NCI-H2227 treated with DMSO at 0.1 percent for 48 hours (cell line): ENCODE measurements at places on chromosomes 11 and 22.

- no peak for DNase-seq
Measured at GRCh38 chr11:109241988-109242536, 179.9 kb upstream of the C11orf87 start.

GRCh38 chr11:109150581-109150980, 271.4 kb upstream of the C11orf87 start:
- DNase-seq, result no peak

DNA sequence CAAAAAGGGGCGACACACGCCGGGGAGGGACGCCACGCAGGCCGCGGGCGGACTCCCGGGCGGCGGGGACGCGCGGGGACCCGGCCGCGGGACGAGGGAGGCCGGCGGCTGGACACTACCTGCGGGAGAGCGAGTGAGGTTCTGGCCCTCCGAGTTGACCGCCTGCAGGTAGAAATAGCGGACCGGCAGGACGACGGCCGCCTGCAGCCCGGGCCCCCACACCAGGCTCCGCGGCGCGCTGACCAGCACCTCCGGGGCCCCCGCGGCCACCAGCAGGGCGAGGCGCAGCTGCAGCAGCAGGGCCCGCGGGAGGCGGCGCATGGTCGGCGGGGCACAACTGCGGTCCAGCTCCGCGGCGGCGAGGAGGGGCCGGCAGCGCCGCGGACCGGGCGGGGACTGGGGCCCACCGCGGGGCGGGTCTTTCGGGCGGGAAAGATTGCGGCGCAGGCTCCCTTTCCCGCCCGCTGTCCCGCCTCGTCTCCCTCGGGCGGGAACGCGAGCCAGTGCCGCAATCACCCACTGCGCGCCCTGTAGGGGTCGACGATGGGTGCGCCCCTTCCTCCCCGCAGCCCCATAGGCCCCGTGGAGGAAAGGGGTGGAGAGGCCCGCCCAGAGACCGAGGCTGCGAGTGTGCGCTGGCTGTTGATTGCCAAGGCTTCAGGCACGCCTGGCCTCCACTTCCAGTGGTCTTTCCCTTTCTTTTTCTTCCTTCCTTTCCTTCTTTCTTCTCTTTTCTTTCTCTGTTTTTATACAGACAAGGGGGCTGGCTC, at the start of gene POGLUT3:
POGLUT3 (minus strand) TSS at position 339 of the 770 bp plus-strand sequence; CDS start at position 321, 18 bp downstream.
- DNase-seq, result peak; percentile 49

DNA sequence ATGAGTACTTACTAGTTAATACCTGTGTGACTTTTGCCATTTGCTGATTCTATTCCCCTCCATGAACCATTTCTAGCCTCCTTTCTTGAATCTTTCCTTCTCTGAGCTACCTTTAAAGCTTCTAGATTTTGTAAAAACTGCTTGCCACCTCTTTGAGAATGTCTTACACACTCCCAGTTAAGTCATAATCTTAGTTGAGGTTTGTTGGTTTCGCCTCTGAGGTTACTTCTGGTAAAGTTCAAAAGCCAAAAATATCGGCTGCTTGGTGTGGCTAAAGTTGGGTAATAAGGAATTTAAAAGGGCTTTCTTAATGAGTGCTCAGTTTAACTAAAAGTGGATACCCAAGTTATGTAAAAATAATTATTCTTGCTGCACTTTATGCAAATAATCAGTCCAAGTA, 10.4 kb upstream of the GLYAT start:
- no peak for DNase-seq

- DNase-seq, result no peak
Measured at GRCh38 chr11:12721816-12722604, 47.8 kb downstream of the TEAD1 start.

DNA sequence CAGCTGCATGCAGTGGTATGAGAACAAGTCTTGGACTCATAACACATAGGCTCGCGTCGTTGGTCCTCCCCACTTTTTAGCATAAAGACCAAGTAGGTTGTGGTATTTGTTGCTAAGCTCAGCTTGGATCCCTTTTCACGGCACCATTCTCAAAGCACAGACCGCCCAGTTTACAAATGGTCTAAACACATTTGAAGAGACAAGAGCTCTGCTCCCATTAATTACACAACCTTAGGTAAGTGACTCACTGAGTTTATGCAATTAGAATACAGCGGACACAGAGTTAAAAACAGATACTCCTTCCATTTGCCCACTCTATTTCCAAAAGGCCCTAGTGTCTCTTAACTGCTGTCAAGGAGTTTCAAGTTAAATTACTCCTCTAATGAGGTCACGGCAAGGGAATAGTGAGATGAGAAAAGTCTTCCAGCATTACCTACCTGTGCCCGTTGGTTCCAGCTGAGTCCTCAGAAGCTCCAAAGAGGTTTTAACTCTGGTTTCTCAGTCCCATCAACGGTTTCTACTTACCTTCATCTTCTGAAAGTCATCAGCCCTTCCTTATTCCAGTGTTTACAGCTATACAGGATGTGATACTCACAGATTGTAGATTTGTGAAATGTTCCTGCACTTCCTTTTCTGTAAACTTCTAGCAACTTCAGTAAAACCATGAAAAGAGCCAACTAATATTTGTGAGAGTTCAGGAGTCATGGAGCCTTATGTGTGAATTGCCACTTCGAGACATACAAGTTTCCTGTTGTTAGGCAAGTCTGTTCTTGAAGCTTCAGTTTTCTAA, at the start of gene MS4A6A:
MS4A6A (minus strand) TSS at position 543 of the 790 bp plus-strand sequence. CDS start 1,356 bp downstream, outside the sequence.
- no peak for DNase-seq

- DNase-seq, result no peak
Measured at GRCh38 chr11:123523539-123523938, 93.5 kb downstream of the GRAMD1B start.

DNA sequence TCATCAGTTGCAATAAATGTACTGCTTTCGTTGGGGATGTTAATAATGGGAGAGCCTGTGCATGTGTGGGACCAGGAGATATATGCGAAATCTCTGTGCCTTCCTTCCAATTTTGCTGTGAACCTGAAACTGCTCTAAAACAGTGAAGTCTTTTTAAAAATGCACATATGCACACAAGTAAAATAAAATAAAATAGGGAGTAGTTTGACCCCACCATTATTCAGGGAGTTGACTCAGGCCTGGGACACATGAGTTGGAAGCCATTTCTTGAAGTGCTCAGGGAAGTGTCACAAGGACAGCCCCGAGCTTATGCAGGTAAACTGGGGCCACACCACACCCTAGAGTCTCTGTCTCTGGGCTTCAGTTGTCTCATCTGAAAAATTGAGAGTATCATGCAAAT, 183.1 kb upstream of the POU2AF2 start:
- DNase-seq, result no peak

- no peak for DNase-seq
Measured at GRCh38 chr11:8717544-8717875, 34.9 kb downstream of the RPL27A start.

DNA sequence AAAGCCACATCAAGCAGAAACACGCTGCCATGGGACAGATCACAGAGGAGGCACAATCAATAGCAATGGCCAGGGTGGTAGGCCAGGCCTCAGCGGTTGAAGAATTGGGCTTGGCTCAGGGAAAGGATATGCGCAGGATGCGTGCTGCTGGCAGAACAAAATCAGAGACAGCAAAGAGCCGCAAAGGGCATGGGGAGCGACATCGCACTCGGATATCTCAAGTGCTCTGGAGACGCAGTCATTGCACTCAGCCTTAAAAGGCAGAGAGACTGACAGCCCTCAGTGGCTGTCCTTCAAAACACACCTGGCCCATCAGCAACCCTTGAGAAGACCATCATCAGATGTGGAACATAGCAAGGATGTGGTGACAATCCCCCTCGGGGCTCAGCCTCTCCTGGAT, 50.5 kb downstream of the CSNK2A3 start:
- no peak for DNase-seq

DNA sequence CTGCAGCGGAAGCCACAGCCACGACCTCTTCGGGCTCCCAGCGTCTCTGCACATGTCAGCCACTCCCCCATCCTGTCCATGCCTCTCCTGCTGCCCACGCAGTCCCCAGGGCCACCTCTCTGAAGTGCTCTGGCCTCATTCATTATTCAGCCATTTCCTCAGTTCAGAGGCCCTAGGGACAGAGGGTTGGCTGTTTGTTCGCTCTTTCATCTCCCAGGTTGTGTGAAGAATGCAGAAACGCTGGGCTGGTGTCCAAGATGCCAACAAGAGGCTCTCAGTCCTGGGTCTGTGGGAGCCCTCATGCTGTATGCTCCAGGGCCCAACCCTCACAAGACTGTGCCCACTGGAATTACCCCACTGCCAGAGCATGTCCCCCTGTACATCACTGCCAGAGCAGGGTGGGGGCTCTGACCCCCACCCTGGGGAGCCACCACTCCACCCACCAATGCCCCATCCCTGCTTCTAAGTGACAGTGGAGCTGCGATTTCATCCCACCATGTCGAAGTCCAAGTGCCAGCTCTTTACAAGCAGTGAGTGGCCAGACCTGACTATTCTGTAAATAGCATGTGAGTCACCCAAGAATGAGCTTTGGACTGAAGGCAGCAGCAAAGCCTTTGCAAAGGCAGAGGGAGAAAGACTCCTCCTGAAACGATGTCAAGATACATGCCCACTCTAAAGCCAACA, 209.6 kb downstream of the BUD13 start:
- DNase-seq, result no peak

DNA sequence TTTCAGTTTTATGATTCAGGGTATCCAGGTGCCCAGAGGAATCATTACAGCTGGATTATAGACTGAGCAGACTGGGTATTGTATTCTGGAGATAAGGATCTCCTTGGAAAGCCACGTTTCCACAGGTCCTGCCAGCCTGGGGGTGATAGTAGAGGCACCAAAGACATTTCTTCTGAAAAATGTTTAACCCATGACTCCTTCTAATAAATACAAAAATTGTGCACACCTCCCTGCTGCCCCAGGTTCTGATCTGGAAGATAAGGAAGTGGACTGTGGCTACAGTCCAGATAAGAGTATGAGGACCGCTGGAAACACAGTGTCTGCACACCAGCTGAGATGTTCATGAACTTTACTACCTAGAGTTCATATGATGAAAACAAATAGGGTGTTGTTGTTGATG, 192.5 kb downstream of the DBX1 start:
- DNase-seq, result no peak

GRCh38 chr22:50293441-50294318, 13.8 kb downstream of the PLXNB2 start:
- no peak for DNase-seq

DNA sequence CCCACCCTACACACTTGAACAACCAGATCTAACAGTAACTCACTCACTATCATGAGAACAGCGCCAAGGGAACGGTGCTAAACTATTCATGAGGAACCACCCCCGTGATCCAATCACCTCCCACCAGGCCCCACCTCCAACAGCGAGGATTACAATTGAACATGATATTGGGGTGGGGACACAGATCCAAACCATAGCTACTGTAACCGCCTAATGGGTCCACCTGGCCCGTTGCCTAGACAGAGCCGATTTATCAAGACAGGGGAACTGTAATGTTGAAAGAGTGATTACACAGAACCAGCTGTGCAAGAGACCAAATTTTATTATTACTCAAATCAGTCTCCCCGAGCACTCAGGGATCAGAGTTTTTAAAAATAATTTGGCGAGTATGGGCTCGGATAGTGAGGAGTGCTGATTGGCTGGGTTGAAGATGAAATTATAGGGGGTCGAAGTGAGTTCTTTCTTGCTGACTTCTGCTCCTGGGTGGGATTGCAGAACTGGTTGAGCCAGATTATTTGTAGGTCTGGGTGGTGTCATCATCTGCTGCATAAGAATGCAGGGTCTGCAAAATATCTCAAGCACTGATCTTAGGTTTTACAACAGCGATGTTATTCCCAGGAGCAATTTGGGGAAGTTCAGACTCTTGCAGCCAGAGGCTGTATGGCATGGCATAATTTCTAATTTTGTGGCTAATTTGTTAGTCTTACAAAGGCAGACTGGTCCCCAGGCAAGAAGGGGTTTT, 17.9 kb upstream of the ZC3H12C start:
- DNase-seq, result no peak

GRCh38 chr11:120376547-120377182, 40.5 kb downstream of the ARHGEF12 start:
- DNase-seq, result no peak

DNA sequence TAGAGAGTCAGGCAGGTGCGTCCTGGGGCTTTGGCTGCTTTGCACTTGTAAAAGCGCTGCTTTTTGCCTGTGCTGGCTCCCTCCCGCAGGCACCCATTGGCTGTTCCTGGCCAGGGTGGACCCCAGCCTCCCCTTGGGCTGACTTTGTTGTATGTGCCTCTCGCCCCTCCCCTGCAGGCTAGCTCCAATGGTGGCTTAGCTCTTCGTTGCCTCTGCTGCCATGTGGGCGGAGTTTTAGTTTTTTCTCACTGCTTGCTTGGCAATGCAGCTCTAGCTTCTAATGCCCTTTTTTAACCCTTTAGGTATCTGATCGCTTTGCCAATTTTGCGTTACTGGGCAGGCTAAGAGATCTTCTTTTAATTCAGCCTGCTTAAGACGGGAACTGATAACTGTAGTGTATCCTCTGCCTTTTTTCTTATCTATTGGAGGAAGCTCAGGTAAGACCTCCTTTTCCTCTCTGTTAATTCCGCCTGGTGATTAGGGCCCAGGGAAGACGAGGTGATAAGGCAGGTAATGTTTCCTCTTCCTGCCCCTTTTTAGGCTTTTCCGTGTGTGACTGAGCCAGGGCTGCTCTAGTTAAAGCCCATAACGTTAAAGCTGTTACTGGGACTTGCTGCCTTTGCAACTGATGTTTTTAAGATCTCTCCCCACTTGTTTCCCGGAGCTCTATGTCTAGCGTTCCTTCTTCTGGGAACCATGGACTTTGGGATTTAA, 11.7 kb upstream of the GLYATL1 start:
- peak; percentile 89 for DNase-seq

DNA sequence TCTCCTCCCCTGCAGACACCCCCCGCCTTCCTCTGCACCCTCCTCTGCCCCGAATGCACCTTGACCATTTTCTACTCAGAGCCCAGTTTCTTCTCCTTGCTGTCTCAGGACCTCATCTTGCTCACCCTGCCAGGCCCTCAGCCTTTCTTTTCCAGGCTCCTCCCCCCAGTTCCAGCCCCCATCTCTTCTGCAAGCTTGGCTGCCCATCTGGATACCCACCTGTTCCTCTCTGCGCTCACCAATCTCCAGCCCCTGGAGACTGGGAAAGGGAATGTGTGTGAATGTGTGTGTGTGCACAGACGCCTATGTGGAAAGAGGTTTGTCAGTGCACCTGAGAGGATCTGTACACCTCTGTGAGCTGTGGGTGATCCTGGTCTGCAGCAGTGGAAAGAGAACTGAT, 36.4 kb downstream of the SLC22A12 start:
- DNase-seq, result no peak

DNA sequence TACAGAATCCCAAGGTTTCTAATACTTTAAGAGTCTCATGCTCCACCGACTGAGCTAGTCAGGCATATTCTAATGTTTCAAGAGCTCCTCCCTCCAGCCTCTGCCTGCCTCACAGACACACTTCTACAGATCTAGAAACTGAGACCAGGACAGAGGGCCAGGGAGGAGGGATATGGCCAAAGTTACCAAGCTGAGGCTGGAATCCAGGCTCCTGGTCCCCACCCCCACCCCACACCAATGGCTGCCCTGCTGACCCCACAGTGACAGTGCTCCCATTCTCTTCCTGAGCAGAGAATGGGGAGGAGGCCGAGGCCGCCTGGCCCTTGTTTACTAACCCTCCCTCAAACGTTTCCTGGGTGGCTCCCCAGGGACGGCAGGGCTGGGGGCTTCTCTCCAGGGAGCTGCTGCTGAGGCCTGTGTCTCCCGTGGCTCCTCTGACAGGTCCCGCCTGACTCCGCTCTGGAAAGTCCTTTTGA, 2.2 kb downstream of the PLEKHB1 start:
- no peak for DNase-seq

- no peak for DNase-seq
Measured at GRCh38 chr22:25940479-25940878, 198.5 kb downstream of the MYO18B start.
